ENCODE measurements at places on chromosomes 6 and 20.

DNA sequence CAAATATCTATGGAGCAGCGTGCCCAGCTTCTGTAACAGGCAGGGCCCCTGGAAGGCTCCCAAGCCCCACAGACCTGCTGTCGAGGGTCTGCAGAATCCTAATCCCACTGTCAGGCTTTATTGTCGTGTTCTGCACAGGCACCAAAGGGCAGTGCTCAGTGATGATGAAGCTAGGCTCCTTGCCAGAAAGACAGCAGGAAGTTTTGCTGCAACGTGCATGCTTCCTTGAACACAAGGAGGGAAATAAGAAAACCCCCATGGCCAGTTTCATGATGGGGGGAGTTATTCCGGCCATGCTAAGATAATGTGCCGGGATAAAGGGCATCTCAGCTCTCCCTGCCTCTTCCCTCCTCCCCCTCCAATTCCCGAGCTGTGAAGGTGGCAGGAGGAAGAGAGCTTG lies 109.4 kb upstream of the KCNG1 start:
- no peak for ATAC-seq

DNA sequence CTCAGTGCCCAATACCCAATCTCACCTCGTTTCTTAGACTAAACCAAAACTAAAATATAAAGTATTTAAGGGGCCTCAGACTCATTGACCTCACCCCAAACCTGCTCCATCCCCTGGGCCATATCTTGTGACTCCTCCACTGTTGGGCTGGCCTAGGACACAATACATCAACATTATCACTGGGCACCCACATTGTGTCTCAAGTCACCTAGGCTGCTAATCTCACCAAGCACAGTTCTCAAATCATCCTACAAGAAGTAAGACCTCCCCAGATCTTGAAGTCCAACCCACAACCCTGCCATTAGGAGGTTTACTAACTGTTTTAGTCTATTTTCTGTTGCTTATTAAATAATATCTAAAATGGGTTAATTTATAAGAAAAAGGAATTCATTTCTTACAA lies 96.2 kb downstream of the CRYBG1 start:
- no peak for ATAC-seq

DNA sequence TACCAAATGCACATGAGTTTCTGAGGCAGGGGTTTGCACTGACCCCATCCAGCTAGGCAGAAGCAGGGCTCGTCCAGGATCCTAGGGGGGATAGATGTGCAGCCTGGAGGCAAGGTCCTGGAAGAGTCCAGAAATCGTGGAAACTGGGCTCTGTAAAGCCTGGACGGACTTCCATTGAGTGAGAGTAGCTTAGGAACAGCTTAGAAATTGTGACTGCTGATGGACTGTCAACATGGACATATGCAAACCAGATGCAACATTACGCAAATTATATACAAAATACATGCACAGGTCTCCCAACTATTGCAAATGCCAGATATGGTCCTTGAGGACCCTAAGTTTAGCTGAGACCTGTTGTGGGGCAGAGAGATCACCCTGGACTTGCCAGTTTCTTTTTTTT lies 4.8 kb upstream of the EMILIN3 start:
- ATAC-seq, result no peak

DNA sequence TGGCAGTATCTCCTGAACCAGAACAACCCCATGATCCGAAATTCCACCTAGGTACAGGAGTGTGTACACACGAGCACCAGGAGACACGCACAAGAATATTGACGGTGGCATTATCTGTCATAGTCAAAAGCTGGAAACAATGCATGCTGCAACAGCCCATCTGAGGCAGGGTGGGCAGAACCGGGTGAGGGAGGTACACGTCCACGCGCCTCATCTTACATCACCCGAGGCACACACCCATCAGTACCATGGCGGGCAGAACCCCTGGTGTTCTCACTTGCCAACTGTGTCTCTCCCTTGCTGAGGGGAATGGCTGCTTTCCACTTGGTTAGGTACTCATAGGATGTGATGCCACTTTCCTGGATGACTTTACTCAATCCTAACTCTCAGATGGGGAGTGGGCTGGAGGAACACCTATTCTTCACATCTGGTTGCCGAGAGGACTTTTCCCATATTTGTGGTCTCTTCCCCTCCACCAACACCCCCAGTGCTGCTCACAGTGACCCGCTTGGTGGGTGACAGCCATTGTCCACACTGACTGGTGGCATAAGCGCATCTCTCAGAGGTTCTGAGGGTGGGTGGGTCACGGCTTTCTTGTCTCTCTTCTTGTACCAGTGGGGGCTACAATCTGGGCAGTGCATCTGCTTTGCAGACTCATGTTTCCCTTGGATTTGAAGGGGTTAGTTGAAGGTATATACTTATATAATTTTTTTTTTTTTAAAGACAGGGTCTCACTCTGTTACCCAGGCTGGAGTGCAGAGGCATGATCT lies 13.5 kb downstream of the PPP1R3G start:
- ATAC-seq, result no peak

GRCh38 chr6:160238278-160238711 lies 20.3 kb downstream of the SLC22A2 start:
- ATAC-seq, result no peak

DNA sequence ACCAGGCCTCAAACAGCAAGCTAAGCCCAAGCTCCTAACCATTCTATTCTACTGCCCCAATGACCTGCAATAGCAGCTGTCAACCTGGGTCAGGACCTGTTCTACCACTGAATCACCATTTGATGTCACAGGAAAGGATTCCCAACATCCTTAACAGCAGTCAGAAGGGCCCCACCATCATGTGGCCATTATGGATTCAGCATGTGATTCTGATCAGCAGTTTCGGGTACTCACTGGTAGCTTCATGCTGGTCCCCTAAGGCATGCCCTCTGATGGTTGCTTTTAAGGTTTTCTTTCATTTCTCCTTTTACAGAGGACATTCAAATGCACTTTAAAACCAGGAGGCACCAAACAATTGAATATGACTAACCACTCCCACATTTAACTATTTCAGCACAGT lies 37.3 kb upstream of the MAP7 start:
- ATAC-seq, result no peak

GRCh38 chr6:6734479-6735465 lies 146.3 kb downstream of the LY86 start:
- no peak for ATAC-seq

- no peak for ATAC-seq
These were observed 754.1 kb upstream of the FLRT3 start for GRCh38 chr20:15091421-15092037.

- no peak for ATAC-seq
These were observed 220.7 kb upstream of the NRSN1 start for GRCh38 chr6:23905133-23905815.

- ATAC-seq, result no peak
These were observed 287.1 kb downstream of the BTBD9 start for GRCh38 chr6:38352636-38353035.

GRCh38 chr6:66675906-66676305 lies 968.9 kb upstream of the EYS start:
- ATAC-seq, result no peak

GRCh38 chr20:45780159-45780558 lies 11.5 kb downstream of the WFDC3 start:
- no peak for ATAC-seq

DNA sequence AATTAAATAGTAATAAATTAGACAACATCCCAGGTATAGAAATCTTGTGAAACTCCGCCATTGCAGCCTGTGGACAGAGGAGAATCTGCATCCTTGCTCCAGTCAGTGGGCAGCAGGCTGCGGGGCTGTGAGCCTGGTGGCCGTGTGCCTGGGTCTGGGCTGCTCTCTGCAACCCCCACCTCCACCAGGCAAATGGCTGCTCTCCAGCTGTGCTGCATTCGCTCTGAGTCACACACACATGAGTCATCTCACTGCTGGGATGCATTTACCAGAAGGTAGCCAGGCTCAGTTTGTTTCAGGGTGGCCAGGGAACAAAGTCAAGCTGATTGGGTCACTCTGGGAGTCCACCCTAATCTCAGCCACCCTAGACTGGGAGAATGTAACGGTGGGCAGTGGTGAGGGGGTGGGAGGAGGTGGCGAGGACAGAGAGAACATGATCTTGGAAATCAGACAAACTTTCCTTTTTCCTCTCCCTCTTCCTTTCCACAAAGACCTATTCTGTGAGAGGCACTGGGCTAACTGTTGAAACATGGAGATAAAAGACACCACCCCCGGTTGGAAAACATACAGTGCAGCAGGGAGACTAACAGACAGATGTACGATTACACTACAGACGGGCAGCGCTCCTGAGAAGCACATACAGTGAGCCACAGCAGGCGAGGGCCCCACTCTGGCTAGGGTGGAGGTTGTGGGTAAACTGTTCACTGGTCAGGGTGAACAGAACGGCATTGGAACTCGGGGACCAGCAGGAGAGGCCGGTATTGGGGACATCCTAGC lies 59.2 kb downstream of the TRAM2 start:
- peak; percentile 84 for ATAC-seq

DNA sequence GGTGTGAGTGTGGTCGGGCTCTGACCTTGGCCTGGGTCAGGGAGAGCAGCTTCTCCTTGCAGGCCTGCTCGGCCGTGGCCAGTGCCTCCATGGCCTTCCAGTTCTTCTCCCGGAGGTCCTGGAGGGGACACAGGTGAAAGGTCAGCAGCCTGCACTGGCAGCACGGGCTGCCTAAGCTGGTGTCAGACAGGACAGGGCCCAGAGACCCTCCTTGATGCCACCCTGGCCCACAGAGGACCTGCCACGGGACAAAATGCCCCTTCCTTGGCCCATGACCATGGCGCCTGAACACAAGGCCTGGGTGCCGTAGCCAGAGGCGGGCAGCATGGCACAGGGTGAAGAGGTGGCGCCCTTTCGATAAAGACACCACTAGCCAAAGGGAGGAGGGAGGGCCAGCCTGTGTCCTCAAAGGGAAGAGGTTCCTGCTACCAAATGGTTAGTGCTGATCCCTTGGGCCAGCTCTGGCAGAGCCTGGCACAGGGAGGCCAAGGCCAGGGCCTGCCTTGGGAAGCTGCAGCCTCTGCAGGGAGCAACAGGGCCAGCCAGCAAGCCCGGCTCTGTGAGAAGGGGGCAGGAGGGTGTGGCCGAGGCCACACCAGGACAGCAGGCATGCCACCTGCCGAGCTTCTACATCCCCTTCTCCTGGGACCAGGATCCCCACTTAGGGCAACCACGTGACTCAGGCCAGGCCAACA lies 54.8 kb downstream of the DSTN start:
- no peak for ATAC-seq
